Natural killer cell (primary cell): ENCODE measurements at places on chromosomes 12 and 14. TPM values are rescaled to one million over a fixed set of nuclear protein-coding genes. Genes with fewer than 3 reads are reported as not detected.

GRCh38 chr14:21852061-21852664 is 178.5 kb upstream of the OR4E1 start:
- DNase-seq: peak; percentile 86
- H3K27me3 ChIP-seq: no peaks in the 10 kb centered on the region
- no peaks in the 10 kb centered on the region for H3K4me1 ChIP-seq
- H3K4me3 ChIP-seq: no peak overlapping the region

- no peak for DNase-seq
- H3K4me1 ChIP-seq: peaks cover 9% of the 10 kb centered on the region
- H3K27ac ChIP-seq: no peak overlapping the region
- H3K27me3 ChIP-seq: no peaks in the 10 kb centered on the region
- H3K4me3 ChIP-seq: no peak overlapping the region
Measured at GRCh38 chr14:63467440-63468072, 75.6 kb downstream of the PPP2R5E start.

GRCh38 chr12:62744551-62744950 is 190.4 kb downstream of the PPM1H start:
- no peak overlapping the region for H3K4me3 ChIP-seq
- DNase-seq: no peak
- H3K36me3 ChIP-seq: no peaks in the 10 kb centered on the region
- H3K4me1 ChIP-seq: no peaks in the 10 kb centered on the region
- no peak overlapping the region for H3K27ac ChIP-seq
- H3K27me3 ChIP-seq: no peaks in the 10 kb centered on the region

- H3K36me3 ChIP-seq: no peaks in the 10 kb centered on the region
- no peak overlapping the region for H3K27ac ChIP-seq
- no peak for DNase-seq
- no peak overlapping the region for H3K4me3 ChIP-seq
Measured at GRCh38 chr14:76467711-76468155, 91.8 kb downstream of the ESRRB start.

Gene ABHD12B
- not detected for total RNA-seq

DNA sequence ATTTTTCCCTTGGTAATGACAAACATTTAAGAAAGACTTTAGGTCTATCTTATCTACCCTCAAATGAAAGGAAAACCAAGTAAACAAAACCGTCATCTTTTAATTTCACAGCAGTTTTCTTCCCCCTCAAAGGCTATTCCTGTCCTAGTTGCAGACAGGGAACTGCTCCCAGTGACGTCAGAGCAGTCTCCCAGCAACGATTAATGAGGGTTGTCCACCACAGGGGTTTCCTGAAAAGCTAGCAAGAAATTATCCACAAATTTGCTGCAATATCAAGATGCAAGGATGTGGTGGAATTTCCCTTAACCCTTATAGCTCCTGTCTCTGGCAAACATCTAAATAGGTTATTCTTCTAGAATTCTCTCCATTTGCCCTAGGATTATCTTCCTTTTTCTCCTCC is 89.1 kb upstream of the STAC3 start:
- no peaks in the 10 kb centered on the region for H3K4me1 ChIP-seq
- H3K36me3 ChIP-seq: peaks cover 3% of the 10 kb centered on the region
- H3K27ac ChIP-seq: no peak overlapping the region
- no peaks in the 10 kb centered on the region for H3K27me3 ChIP-seq
- no peak overlapping the region for H3K4me3 ChIP-seq

DNA sequence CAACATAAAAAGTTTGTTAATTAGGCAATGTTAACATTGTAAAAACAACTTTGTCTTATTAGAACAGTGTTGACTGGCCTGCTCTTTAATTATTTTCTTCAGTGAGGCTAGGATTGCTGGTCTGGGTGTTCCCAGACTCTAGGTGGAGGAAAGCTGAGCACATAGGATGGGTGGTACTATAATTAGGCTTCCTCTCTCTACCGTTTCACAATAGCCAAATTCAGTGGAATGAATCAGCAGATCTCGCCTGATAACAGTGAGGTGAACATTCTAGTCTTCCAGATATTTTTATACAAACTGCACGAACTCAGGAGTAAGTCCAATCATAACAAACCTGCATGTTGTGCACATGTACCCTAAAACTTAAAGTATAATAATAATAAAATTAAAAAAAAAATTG is 11.9 kb downstream of the PTGDR start:
- no peak overlapping the region for H3K27ac ChIP-seq
- H3K27me3 ChIP-seq: no peaks in the 10 kb centered on the region
- peaks cover 12% of the 10 kb centered on the region for H3K4me1 ChIP-seq
- no peak for DNase-seq
- H3K4me3 ChIP-seq: no peak overlapping the region
- peaks cover 56% of the 10 kb centered on the region for H3K36me3 ChIP-seq

GRCh38 chr14:87996291-87996592 is 3.3 kb upstream of the GALC start:
- DNase-seq: no peak
- no peaks in the 10 kb centered on the region for H3K27me3 ChIP-seq
- peaks cover 27% of the 10 kb centered on the region for H3K4me1 ChIP-seq
- peak overlapping the region; percentile 98 for H3K27ac ChIP-seq
- no peaks in the 10 kb centered on the region for H3K36me3 ChIP-seq

GRCh38 chr14:68211886-68212285 is 392.3 kb downstream of the RAD51B start:
- no peaks in the 10 kb centered on the region for H3K36me3 ChIP-seq
- no peaks in the 10 kb centered on the region for H3K27me3 ChIP-seq
- peaks cover 30% of the 10 kb centered on the region for H3K4me1 ChIP-seq
- H3K27ac ChIP-seq: peak overlapping the region; percentile 92
- H3K4me3 ChIP-seq: no peak overlapping the region
- no peak for DNase-seq

GRCh38 chr12:52225752-52226151 is 7.3 kb upstream of the KRT7 start:
- H3K4me3 ChIP-seq: no peak overlapping the region
- DNase-seq: no peak
- H3K27me3 ChIP-seq: peaks cover 8% of the 10 kb centered on the region
- H3K36me3 ChIP-seq: no peaks in the 10 kb centered on the region
- H3K27ac ChIP-seq: no peak overlapping the region

Gene HOXC11
- total RNA-seq: not detected

Gene MAP3K9
- total RNA-seq: 3.8 TPM

Gene DEGS2
- total RNA-seq: 7.1 TPM
